ENCODE measurements at places on chromosomes 1 and 21.

DNA sequence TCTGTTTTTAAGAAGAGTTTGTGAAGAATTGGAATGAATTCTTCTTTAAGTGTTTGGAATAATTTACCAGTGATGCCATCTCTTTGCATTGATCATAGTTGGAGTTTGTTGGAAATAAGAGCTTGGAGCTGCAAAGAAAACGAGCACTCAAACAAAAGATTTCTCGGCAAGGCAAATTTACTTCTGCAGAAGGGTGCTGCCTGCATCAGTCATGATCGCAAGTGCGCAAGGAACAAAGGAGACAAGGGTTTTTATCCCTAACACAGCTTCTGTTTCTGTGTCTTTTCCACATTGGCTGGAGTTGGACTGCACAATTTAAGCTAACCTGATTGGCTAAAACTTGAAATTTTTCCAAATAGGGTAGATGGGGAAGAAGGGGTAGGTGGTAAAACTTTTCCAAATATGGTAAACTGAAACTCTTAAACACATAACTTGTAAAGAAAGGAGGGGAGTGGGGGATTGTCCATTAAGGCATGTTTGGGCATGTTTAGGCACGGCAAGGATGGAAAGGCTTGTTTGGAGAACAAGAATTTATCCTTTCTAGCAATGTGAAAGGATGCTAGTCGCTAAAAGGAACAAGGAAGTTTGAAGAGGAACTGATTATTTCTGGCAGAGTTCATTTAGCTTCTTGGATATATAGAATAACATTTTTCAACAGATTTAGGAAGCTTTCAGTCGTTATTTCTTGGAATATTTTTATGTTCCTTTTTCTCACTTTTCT lies 3.5 kb upstream of the AADACL4 start:
- DNase-seq: no peak

DNA sequence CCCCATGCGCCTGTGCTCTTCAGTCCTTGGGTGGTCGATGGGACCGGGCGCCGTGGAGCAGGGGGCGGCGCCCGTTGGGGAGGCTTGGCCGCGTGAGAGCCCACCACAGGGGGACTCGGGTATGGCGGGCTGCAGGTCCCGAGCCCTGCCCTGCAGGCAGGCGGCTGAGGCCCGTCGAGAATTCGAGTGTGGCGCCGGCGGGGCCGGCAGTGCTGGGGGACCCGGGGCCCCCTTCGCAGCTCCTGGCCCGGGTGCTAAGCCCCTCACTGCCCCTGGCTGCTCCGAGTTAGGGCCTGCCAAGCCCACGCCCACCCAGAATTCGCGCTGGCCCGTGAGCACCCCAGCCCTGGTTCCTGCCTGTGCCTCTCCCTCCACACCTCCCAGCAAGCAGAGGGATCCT lies 26.1 kb downstream of the TLR5 start:
- no peak for DNase-seq

DNA sequence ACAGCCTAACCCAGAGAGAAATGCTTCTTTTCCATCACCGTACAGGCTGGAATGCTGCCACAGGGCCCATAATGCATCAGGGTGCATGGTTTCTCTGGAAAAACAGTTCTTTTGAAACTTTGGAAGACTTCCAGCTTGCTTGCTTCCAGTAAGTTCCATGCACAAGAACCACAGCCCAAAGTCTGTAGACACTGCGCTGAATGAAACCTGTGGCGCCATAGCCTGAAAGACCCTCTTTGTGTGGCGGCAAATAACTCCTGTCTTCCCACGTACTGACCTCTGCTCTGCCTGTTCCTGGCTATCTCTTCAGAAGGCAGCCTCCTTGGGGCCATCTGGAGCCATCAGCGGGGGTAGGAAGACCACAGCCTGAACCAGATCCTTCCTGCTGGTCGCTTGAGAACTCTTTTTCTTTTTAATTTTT lies 15.1 kb downstream of the MIIP start:
- DNase-seq: no peak

DNA sequence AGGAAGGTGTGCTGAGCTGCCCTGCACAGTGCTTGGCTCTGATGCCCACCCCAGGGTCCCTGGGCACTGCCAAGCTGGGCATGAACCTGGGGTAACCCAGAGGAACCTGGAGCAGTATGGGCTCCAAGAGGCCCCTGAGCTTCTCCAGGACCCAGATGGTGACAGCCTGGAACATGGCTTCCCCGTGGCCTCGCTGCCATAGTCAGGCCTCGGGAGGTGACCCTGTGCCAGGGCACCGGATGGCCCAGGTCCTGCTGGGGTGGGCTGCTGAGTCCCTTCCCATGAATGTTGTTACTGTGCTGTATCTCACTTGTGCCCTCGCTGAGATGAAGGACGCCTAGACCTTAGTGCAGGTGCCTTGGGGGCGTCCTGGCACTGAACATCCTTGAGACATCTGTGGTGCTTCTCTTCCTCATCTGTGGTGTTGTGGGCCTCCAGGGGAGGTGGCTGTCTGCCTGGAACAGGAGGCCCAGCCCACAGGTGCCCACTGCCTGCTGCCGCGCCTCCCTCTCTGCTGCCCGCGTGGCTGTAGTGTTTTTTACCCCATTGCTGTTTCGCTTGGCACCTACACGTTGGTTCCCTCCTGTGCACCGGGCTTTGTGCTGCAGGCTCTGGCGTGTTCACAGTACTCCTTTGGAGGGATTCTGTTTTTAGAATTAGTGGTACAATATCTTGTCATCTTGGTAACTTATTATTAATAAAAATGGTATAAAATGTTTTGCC lies 160.3 kb downstream of the PCBP3 start:
- DNase-seq: no peak

DNA sequence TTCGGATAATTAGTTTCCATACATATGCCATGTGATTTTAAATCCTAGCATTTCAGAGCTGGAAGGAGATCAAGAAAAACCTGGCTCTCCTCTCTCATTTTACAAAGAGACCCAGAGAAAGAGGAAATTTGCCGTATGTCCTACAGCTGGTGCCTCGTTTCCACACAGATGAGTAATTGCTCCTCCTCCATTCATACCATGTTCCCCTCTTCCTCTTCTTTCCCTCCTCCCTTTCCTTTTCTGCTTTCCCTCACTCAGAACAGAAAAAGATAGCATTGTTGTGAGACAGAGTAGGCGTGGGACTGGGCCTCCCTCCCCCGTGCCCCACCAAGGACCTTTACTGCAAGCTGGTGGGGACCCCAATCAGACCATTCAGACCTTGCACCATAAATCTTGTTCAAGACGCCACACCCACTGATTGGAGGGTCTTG lies 13.7 kb upstream of the SLC44A3 start:
- no peak for DNase-seq

- DNase-seq: peak; percentile 27
Observed at GRCh38 chr1:33099290-33100118, 18.6 kb downstream of the AZIN2 start.

- DNase-seq: no peak
Observed at GRCh38 chr1:204358605-204359004, 1.1 kb downstream of the PLEKHA6 start.

DNA sequence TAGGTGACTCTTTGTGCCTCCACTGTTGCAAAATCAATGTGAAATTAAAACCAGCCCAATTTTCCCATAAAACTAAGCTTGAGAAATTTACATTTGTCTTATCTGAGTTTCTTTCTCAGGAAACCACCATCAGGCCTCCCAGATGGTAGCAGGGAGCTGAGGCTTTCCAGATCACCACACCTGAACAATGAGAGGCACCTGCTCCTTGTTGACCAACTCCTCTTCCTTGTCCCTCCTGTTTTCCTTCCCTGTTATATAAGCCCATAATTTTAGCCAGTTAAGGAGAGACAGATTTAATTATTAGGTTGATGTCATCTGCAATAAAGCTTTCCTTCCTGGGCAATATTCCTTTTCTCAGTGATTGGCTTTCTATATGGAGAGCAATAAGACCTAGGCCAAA lies 32.0 kb upstream of the C1orf185 start:
- DNase-seq: no peak

Measured in stimulated activated CD8-positive, alpha-beta memory T cell treated with anti-CD3 and anti-CD28 coated beads, Interleukin-12 subunit alpha, Interleukin-12 subunit beta, amount 100 ng/mL, for 4 hours (primary cell).